ENCODE measurements at places on chromosomes 5 and 9. TPM values are rescaled to one million over a fixed set of nuclear protein-coding genes. Genes with fewer than 3 reads are reported as not detected.

SURF1 gene
- 69.7 TPM for total RNA-seq

ROR2 gene
- 8.4 TPM for total RNA-seq

FGF18 gene
- total RNA-seq: 3.6 TPM

FCN2 gene
- not detected for total RNA-seq

ACTBL2 gene
- total RNA-seq: 1.0 TPM

NR2F1-AS1 gene
- not detected for total RNA-seq

ZNF462 gene
- 7.1 TPM for total RNA-seq

SOHLH1 gene
- total RNA-seq: not detected

FBP2 gene
- total RNA-seq: not detected
